Fibroblast of lung (primary cell): ENCODE measurements at places on chromosomes 6 and 20.

GRCh38 chr6:158798311-158798710 lies 20.9 kb downstream of the EZR start:
- no peak for DNase-seq

- DNase-seq = peak; percentile 22
These were observed 247.3 kb downstream of the MAFB start for GRCh38 chr20:40441771-40442170.

DNA sequence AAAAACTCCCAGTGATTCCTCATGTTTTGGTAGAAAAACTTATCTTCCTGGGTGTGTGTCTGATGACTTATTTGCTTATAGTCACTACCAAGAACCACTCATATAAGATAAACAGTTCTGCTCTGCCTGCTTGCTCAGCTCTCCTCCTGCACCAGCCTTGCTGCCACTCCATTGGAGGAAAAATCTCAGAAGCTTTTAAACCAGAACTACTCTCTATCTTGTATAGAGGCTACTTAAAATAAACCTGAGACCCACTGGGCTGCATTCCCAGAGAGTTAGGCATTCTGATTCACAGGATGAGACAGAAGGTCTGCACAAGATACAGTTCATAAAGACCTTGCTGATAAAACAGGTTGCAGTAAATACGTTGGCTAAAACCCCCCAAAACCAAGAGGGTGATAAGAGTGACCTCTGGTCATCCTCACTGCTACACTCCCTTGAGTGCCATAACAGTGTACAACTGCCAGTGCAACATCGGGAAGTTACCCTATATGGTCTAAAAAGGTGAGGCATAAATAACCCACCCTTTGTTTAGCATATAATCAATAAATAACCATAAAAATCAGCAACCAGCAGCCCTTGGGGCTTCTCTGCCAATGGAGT lies 728.3 kb downstream of the EPHA7 start:
- peak; percentile 56 for DNase-seq

DNA sequence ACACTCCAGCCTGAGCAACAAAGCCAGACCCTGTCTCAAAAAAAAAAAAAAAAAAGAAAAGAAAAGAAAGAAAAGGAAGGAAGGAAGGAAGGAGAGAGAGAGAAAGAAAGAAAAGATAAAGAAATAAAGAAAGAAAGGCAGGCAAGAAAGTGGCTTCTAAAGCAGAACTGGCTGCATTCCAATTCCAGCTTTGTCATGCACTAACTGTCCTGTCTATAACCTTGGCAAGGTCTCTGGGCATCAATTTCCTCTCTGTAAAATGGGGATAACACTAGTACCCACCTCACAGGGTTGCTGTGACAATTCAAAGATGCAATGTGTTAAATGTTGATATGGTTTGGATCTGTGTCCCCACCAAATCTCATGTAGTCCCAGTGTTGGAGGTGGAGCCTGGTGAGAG lies 28.0 kb downstream of the RING1 start:
- no peak for DNase-seq

DNA sequence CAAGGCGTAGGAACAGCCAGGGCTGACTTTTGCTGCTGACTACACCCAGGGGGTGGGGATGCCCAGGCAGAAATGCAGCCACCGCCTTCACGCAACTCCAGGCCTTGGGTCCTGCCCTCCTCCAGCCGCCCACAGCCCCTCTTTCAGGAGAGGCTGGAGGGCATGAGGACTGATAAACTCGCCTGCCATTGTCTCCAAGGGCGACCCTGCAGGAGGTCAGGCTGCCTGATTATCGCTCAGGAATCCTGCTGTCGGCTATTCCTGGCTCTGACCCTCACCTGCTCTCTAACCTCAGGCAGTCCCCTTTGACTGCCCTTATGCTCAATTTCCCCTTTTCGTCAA lies 62.0 kb upstream of the HDDC2 start:
- DNase-seq = no peak

GRCh38 chr6:40077736-40078135 lies 143.5 kb upstream of the MOCS1 start:
- no peak for DNase-seq

- DNase-seq = peak; percentile 61
These were observed 145.1 kb upstream of the ZNF184 start for GRCh38 chr6:27617700-27618689.

- DNase-seq = no peak
These were observed 87.6 kb downstream of the MYLK4 start for GRCh38 chr6:2663123-2663522.

GRCh38 chr20:45927071-45927878 lies 7.2 kb upstream of the PCIF1 start:
- DNase-seq = no peak

- DNase-seq = peak; percentile 41
These were observed 259.6 kb upstream of the PLN start for GRCh38 chr6:118288355-118289124.

DNA sequence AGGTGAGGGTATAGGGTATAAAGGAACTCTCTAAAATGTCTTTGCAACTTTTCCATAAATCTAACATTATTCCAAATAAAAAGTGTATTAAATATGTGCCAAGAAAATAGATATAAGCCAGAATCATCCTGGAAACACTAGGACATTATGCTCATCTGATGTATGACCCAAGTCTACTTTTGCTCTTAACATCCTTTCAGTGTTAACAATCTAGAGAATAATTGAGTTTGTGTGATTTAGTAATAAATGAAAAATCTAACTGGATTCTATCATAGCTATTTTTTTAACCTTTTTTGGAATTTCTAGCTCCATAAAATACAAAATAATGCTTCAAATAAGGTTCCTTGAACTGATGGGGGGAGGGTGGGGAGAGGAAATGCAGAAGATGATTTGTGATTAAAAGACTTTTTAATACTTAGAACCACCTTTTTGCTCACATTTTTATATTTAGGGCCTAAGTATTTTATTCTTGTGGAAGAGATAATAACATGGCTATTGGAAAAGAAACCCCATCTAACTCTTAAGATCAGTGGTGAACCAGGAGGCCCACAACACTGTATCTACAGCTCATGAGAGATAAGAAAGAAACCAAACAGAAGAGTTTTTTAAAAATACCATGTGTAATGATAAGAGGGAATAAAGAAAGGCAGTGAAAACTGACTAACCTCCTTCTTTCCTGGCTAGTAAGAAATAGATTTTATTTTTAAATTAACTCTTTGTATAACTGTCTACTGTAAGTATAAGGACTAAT lies 68.5 kb downstream of the PDSS2 start:
- no peak for DNase-seq

DNA sequence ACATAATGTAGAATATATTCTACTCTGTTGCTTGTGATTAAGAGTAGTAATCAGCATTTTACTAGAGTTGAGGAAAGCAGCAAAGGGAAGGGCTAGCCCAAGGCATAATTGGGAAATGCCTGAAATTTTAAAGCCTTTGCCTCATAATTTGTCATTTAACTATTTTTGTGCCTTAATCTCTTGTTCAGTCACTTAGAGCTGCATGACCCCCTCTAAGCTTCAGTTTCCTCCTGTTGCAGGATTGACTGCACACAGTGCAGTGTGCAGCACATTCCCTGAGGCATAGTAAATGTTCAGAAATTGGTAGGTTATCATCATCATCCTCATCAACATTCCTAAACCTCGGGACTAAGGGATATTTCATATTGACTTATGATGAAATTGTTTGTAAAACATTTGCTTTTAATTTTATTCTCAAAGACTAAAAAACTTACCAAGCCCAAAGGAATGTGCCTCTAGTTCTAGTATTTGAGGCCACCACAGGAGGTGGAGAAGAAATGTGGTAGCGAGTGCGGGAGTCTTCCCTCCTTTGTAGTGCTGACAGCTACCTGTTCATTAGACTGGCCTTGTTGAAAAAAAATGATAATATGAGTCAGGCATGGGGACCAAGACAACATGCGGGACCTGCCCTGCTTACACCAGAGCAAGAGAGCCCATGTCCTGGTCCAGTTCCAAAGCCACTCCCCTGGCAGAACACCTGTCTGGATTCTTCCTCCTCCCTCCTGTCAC lies 14.8 kb upstream of the TENT5A start:
- peak; percentile 76 for DNase-seq
